Sigmoid colon (tissue), 7 donors: ENCODE measurements at places on chromosomes 7 and 10. TPM values are rescaled to one million over a fixed set of nuclear protein-coding genes. Genes with fewer than 3 reads are reported as not detected.

The TIMM23 gene
- 69.1 TPM for polyA plus RNA-seq

The STRIP2 gene
- 0.92 TPM for polyA plus RNA-seq

The GDF10 gene
- not detected for polyA plus RNA-seq

The CAMK1D gene
- polyA plus RNA-seq = 7.2 TPM

The FKBP6 gene
- not detected for polyA plus RNA-seq

The DNAH11 gene
- not detected for polyA plus RNA-seq

The TYSND1 gene
- 8.4 TPM for polyA plus RNA-seq
